Stimulated activated CD4-positive, alpha-beta T cell treated with anti-CD3 and anti-CD28 coated beads, Interleukin-1b, Interleukin-23, amount 100 ng/mL, for 1 hour (primary cell): ENCODE measurements at places on chromosomes 7 and 10.

- DNase-seq: no peak
Measured at GRCh38 chr7:5533821-5534367, 110.3 kb upstream of the TNRC18 start.

DNA sequence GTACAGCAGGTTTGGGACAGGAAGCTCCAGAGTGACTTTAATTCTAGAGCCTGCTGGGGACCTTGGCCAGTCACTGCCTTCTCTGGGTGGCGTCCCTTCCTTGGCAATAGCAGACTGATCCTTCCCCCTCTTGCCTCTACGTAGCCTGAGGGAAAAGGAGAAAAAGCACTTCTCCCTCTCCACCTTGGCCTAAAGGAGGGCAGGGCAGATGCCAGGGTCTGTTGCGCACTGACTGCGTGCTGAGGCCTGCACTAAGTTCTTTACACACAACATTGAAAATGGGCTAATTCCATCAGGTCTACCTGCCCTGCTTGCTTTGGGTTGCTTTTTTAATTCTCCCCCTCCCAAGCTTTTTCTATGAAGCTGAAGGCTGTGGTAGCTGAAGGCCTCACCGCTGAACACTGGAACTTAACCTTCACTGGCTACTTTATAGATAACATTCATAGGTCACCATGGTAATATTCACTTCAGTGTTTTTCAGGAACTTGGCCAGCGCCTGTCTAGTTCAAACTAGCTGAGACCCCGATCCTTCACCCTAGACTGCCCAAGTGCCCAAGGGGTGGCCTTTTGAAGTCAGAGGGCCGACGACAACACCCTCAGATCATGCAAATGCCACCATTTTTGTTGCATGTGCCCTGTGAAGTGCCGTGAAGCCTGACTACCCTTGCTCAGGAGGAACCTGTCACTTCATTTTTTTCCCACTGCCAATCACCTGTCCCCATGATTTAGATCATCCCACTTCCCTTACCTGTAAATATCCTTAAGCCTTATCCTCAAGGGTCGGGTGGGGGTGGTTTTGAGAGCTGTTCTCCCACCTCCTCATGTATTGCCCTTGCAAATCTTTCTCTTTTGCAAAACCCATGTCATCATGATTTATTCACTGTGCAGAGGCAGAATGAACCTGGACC, 28.7 kb downstream of the PRF1 start:
- DNase-seq: no peak

- DNase-seq: no peak
Measured at GRCh38 chr10:11441151-11441535, 170.3 kb downstream of the USP6NL start.

- no peak for DNase-seq
Measured at GRCh38 chr10:88886557-88886956, 6.5 kb downstream of the STAMBPL1 start.

DNA sequence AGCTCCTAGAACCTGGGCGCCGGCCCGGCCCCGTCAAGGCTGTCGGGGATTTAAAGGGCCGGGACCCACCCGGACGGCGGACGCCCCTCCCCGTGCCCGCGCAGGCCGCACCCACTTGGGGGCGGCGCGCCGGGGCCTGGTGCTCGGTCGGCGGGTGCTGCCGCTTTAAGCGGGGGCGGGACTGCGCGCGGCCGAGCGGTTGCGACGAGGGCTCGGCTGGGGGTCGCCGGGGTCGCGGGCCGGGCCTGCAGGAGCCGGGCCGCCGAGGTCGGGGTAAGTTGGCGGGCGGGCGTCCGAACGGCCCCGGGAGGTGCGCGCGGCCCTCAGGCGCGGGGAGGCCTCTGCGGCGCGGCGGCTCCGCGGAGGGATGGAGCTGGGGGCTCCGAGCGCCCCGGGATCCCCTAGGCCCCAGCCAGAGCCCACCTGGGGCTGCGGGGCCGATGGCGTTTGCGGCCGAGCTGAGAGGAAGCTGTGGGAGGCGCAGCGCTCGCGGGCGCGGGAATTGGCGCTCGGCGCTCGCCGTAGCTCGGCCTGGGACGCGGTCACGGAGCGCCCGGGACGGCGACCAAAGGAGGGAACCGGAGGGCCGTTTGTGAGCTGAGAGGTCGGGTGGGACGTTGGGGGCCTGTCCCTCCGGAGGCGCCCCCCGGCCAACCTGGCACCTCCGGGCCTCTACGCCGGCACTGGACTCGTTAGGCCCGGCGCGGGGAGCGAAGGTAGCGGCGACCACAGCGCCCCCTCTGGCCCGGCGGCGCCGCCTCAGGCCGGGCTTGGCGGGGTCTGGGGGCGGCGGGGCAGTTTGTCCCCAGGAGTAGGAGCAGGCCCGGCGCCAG, at the start of gene TRRAP:
Gene TRRAP (plus strand): TSS at position 168 of the 833 bp plus-strand sequence. CDS start 2,619 bp downstream, outside the sequence.
- DNase-seq: peak; percentile 22

DNA sequence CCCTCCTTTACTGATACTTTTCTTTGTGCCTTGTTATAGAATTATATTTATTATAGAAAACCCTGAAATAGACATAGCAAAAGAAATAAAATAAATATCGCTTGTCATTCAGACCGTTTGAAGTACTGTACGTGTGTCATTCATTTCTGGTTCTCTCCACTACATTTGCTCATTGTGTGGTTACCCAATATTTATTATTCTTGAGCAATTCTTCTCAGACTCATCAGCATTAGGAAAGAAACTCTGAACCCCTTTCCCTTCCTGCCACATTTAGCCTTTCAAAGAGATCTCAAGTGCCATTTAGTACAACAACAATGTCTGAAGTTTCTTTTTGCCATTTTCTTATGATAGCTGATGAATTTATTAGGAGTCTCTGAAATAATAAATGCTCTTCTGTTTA, 154.1 kb downstream of the KIAA1217 start:
- DNase-seq: no peak

GRCh38 chr10:14502431-14502830, 171.7 kb upstream of the FRMD4A start:
- no peak for DNase-seq

DNA sequence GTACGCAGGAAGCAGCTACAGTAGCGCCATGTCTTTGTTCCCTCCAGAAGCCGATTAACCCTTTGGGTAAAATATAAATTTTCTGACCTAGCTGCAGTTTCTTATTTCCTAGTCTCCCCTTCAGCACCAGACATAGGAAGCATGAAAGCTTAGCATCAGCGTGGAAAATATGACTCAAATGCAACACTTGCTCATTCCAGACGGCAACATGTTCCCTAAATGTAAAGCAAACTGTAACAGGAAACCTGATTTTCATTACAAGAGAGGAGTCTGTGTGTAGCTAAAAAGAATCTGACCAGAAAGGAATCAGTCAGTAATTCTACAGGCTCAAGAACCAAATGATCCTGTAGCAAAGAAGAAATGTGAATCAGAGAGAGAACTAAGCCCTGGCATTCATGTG, 219.2 kb downstream of the C7orf25 start:
- DNase-seq: no peak

DNA sequence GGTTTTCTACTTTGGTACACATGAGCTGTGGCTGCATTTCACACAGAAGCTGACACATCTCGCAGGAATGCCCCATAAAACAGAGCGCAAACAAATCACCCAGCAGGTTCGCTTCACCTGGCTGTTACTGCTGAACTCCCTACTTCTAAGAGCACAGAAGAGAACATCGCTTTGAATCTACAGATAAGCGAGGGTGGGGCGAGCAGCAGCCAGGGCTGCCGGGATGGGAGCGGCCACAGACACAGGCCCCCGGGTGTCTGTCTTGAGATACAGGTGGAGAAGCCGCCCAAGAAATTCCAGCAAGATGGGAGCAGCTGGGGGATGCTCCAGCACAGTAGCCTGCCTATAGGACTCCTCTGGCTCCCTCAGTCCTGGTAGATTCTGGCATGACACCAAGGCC, 27.4 kb downstream of the OGDHL start:
- no peak for DNase-seq

DNA sequence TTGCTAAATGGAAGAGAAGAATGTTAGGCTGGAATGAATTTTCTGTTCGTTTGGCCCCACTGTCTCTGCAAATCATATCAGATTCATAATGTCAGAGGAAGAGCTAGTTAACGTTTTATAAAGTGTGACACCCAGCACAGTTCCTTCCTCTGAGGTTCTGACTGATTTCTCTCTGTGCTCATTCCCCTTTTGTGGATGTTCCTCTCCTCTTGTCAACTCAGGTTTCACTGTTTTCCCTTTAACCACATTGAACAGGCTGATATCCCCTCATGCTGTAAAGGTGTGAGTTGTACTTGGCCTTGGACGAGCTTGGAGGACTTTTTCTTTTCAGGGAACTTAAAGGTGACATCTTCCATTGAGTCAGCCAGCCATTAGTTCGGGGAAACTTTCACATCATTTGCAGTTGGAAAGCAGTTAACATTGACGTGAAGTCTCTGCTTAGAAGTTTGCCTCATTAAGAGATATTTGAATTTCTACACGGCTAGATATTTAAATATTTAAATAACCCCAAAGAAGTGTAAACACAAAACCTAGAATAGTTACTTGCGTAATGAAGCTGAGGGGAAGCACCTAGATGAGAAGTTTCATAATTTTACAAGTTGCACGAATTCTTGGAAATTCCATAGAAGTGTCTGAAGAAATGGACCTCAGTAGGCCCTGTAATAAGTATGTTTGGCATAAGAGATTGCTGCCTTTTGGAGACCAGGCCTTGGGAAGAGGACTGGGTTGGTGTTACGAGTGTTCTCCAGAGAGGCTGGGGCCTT, 101.5 kb upstream of the EGR2 start:
- DNase-seq: no peak

GRCh38 chr7:124552217-124552616, 213.4 kb downstream of the GPR37 start:
- DNase-seq: no peak

DNA sequence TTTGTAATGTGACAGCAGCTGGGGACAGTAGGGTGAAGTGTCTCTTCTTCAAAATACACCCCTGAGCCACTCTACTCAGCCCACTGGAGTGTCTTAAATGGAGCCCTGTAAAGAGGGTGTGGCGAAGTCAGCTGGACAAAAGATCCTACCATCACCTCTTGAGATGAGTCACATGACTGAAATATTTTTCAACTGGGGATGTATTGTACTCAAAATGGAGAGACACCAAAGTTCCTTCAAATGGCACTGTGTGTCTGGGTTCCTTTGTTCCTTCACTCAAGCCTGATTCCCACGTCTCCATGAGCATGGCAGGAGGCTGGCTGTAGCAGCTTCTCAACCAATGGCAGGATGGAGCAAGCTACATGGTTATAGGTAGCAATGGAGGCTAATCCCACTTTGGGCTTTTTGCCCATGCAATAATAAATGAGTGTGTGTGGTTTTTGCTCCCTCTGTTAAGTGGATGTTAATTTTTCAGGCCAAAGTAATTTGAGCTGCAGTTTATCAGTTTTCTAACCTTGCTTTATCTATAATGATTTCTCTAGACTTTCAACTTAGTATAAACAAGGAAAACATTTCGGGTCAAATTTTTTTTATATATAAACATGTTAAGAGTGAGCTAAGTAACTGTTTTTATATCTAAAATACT, 68.2 kb downstream of the CLEC2L start:
- DNase-seq: no peak

DNA sequence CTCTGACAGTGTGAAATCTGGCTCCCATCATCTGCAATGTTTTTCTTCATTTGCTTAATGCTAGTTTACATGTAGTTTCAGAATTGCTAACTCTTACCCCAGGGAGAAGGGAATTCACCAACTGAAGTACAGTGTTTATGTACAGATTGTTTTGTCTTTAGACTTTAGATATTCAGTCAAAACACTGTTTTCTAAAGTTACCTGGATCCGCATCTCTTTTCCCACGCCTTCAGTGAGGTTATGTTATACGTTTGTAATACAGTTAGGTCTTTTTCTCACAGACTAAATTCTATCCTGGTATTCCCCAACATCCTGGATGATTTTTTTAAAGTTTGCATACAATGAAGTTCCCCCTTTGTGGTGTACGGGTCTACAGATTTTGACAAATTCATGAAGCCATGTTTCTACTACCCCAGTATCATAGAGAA, 3.2 kb upstream of the LYZL1 start:
- no peak for DNase-seq

GRCh38 chr7:105585850-105586500, 4.7 kb upstream of the EFCAB10 start:
- no peak for DNase-seq

GRCh38 chr7:151744656-151745638, 132.0 kb downstream of the PRKAG2 start:
- no peak for DNase-seq

DNA sequence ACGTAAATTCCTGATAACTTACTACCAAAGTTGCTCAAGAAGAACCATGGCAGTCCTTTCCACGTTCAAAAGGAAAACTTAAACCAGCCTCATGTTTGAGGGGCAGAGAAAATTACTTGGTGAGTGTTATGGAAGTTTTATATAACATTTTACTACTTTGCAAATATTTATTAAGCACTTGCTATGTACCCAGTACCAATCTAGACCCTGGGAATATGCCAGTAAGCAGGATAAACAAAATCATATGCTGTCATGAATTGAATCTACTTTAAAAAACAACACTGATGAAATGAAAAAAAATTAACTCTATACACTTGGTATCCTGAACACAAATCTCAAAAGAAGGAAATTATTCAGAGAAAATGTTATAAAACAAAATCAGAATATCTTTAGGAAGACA, 46.1 kb downstream of the NCAPG2 start:
- no peak for DNase-seq

DNA sequence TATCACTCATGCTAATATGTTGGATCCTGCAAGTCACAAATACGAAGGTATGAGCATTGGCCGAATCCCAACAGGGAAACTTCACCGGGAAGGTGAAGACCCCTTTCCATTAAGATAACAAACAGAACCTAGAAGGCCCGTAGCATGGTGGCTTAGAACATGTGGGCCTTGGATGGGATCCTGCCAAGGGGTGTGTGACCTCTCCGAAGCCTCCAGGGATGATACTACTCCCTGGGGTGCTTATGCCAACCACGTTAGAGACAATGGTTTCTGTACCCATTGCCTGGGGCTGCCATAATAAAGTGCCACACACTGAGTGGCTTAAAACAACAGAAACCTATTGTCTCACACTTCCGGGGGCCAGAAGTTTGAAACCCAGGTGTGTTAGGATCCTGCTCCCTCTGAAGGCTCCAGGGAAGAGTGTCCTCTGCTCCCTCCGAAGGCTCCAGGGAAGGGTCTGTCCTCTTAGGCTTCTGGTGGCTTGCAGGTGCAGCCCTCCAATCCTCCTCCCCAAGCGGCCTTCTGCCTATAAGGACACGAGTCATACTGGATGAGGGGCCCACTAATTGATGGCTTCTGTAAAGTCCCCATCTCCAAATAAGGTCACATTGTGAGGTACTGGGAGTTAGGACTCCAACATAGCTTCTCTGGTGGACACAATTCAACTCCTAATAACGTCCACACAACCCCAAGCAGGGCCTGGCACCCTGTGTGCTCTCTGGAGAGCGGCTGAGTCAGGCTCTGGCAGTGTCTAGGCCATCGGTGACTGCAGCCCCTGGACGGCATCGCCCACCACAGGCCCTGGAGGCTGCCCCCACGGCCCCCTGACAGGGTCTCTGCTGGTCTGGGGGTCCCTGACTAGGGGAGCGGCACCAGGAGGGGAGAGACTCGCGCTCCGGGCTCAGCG, 992 bp upstream of the MGMT start:
- no peak for DNase-seq

GRCh38 chr7:1700536-1701333, 30.7 kb downstream of the ELFN1 start:
- DNase-seq: no peak
